ENCODE measurements at places on chromosomes 5 and 9.

DNA sequence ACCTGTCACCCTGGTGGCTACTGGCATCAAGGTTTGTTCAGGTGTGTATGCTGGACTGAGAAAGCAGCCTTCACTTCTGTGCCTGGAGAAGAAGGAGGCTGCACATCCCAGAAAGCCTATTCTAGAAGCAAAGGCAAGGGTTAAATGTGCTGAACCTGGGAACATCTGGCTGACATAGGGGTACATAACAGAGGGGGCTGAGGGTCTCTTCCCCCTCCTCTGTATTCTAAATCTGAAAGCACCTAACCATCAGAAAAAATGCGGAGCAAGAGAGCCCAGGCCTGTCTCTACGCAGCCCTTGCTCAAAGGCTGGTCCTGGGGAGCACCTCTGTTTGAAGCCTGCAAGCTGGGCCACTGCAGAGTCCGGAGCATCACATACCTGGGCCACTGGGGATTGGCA is 53.2 kb upstream of the FSTL4 start:
- no peak for DNase-seq

GRCh38 chr5:148805326-148806290 is 20.8 kb upstream of the ADRB2 start:
- DNase-seq, result no peak

DNA sequence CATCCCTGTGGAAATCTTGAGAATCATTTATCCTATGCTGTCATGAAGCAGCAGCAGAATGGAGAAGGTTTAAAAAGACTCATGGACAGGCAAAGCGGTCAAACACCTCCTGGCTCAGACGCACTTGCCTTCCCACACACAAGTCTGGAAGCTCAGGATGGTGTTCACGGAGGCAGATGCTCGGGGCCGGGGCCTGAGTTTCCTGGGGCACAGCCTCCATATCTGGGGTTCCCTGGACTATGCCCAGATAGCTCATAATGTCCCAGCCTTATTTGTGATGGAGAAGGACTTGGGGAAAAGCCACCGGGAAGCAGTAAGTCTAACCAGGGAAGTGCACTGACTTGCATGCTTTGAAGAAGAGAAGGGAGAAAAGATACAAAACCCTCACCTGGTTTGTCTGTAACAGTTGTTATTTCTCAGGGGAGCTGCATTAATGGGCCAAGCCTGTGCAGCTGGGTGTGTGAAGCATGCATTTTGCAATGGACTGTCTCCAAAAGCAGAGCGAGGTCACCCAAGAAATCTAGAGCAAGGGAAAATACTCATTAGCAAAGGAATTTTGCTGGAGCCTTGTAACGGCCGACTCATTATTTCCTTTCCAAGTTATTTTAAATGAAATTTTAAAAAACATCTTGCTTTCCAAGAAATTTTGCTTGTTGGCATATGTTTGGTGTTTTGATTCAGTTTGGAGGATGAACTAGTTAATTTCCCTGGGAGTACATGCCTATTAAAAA is 3.4 kb downstream of the S1PR3 start:
- no peak for DNase-seq

DNA sequence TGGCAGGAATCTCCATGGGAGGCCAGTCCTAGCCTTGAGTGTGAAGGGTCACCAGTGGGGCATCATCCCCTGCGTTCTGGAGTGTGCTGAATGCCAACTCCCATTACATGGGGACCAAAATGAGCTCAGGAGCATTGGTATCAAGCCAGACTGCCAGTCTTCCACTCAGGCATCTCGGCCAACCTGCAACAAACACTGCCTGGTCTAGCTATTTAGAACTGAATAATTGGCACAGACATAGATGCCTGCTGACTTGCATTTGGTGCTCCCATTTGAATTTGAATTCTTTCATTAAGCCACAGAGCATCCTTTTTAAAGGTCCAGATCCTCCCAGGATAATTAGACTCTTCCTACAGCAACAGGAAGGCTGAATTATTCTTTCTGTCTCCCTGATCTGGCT is 116.6 kb upstream of the ABCA1 start:
- DNase-seq, result no peak

DNA sequence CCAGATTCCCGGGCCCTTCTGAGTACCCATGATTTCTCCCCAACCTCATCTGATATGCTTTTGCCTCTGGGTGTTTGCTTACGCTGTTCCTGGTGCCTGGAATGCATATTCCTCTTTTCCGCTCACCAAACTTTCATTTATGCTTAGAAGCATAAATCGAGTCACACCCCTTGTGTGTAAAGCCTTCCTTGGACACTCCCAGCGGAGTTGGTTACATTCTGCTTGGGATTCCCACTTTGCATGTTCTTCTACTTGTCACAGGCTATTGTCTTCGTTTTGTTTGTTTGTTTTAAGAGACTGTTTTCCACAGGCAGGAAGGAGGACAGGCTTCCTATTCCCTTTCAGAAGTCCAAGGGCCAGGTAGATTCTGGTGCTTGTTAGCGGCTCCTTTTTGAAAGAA is 76.5 kb downstream of the SEC61B start:
- no peak for DNase-seq

GRCh38 chr9:127525401-127526188 is 74.3 kb downstream of the LRSAM1 start:
- no peak for DNase-seq

GRCh38 chr9:91269907-91270491 is 91.7 kb downstream of the AUH start:
- no peak for DNase-seq

- no peak for DNase-seq
Measured at GRCh38 chr5:174414315-174414710, 310.1 kb upstream of the MSX2 start.

DNA sequence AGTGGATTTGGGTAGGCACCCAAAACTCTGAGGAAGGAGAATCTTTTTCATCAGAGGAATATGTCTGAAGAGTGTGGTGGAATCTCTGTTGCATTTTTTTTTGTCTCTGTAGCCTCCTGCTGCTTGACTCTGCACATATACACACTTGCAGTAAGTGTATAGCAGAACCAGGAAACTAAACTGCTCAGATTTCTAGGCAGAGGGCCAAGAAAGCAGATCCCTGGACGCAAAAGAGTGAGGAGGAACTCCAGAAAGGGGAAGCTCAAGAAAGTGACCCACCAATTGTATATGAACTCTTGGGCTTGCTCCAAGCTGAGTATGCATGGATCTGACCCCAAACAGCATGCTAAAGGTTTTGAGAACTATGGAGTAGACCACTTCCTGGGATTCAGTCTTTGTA is 181.8 kb downstream of the GADD45G start:
- no peak for DNase-seq

- no peak for DNase-seq
Measured at GRCh38 chr9:37911271-37911681, 7.3 kb upstream of the SLC25A51 start.

DNA sequence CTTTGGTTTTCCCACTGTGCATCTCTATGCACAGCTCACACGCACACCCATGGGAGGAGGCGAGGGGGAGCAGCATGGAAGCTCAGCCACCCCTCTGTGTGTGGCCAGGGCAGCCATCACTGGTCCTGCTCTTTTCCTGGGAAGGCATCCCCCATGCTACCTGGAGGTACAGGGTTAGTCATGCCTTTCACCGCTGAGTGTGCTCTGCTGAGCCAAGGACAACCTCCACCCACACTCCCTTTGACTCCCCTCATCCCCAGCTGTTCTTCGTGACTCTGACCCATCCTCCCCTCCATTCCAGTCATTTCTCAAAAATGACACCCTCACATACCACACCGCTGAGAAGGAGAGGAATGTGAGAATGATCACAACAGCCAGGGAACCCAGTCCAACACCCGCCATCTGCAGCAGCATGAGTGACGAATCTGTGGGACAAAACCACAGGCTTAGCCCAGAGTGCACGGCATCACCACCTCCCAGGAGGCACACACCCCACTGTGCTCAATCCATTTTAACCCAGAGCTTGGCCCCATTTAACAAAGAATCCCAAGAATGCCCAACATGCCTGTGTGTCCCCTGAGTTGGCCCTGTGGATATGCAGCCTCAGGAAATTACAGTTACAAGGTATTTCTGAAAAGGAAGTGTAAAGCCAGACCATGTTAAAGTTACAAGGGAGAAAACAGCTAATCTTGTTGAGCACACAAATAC is 133.4 kb downstream of the SUSD1 start:
- DNase-seq, result no peak

DNA sequence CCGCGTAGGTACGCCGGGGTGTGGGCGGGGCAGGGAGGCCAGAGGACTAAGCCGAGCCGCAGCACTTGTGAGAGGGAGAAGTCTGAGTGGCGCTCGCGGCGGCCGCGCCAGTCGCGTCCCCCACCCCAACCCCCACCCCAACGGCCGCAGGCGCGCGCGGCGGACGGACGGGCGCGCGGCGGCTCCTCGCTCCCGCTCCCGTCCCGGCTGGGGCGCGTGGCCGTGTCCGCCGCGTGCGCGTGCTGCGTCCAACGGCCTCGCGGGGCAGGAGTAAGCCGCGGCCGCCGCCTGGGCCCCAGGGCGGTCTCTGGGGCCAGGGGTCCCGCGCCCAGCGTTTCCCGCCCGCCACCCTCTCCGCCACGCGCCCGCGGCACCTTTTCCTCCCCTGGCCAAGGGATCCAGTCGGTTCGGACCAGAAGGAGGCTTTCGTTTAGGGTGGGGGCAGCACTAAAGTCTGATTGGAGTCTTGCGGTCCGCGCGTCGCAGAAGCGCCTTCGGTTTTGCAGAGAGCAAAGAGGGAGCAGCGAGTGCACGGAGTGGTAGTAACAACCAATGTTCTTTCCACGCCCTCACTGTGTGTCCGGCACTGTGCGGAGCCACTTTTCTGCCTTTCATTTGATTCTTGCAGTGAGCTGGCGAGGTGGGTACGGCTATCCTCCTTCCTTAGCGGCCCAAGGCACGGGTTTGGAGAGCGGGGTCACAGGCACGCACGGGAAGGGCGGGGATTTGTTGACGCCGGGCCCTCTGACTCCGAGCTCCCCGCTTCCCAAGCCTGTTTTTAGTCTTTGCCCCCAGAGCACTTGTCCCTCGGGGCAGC is 483 bp downstream of the G3BP1 start:
- DNase-seq, result peak; percentile 53

GRCh38 chr5:170389550-170389892 is 354 bp upstream of the KCNMB1 start:
- no peak for DNase-seq

DNA sequence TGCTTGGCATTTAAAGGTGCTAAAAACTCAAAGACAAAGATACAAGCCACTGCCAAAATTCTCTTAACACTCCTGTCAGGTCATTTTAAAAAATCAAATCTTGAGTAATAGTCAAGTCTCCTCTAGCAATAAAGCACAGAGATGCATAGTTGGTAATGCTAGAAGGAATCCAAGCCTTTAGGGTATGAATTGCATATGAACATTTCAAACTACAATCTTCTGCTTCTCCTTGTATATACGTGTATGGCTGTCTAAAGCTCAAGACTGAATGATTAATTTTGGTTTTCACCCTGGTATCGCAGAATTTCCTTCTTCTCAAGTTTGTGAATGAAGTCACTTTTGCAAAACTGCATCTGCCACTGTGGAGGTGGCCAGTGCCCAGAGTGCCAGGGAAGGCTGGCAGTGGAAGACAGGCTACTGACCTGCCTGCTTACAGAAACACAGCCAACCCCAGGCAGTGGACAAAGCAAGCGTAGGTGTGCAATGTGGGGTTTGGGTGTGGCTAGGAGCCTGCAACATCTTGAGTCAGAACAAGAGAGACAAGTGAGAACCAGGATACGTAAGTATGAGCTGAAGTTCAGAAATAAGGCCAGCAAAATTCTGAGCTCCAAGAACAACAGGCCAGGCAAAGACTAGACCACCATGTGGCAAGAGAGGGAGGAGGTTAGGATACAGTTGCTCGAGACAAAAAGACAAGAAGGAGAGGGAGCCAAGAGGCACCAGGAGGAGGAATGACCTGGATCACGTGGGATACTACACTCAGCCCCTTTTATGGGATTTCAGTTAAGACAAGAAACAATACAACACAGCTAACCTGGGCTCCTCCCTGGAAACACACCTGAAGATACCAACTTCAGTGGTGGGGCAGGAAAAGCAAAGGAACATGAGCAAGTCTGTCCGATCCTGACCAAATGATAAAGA is 22.6 kb downstream of the MYO10 start:
- DNase-seq, result no peak

DNA sequence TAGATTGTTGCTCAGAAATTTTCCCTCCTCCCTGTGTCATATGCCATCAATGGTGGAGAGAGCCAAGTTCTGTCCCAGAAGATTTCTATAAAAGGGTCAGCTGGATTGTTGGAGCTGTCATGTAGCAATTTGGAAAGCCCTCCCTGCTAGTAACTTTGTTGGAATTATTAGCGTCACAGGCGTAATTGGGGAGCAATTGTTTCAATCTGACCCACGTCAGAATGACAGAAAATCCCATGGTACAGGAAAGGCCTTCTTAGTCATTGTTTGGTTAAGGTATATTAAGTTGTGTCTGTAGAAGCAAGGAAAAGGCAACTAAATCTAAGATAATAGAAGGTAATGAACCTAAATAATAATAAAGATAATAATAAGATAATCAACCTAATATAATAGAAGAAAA is 148.4 kb downstream of the PLK2 start:
- DNase-seq, result no peak

GRCh38 chr5:150052956-150053712 is 33.2 kb downstream of the CSF1R start:
- DNase-seq, result no peak

DNA sequence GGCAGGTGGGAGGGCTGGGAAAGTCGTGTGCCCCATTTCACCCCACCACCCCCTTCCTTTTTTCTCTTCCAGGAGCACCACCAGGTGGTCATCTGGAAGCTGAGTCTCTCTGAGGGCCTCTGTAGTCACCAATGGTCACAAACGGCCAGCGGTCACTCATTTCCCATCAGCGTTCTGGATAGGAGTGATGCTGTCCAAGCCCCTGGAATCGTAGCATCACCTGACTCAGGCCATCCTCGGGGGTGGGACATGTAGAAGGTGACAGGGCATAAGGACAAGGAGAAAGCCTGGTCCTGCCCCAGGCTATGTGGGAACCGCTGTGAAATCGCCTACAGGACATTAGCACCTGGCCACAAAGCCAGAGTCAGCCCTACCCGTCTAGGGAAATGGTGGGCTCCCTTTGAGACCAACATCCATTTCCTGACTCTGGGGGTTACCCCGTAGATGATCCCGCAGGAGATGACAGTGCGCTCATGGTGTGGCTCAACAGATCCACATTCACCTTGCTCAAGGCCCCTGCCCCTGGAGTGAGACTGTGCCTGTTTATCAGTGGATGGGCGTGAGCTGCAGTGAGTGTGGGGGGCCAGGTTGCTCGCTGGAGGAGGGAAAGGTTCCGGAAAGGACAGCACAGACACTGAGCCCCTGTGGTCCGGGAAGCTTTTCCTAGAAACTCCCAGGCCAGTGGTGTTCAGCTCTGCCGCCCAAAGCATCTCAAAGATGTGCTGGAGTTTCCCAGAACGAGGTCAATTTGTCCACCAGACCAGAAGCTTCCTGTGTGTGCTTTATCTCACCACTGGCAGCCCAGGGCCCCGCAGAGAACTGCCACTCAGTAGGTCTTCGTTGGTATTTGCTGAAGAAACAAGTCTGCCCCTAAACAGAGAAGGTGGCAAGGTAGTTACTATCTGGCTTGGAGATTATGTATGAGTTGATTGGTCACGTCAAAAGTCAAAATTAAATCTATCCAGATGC is 61.1 kb upstream of the UNC5A start:
- DNase-seq, result no peak

DNA sequence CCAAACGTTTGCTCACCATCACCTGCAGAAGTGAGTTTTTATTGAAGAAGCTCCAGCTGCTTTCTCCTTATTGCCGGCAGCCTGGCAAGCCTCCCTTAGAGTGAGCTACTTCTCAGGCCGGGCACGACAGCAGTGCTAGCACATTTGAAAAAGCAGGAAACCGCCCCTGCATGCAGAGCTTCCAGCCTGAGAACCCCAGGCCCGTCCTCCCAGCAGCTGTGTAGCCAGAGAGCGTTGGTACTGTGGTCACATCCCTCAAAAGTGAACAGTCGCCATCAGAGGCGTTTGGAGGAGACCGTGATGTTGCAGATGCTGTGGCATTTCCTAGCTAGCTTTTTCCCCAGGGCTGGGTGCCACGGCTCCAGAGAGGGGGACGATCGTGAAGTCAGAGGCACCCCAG is 23.5 kb downstream of the SLC25A25 start:
- no peak for DNase-seq

Measured in NCI-H187 (cell line).